ENCODE measurements at places on chromosomes 7 and 10. TPM values are rescaled to one million over a fixed set of nuclear protein-coding genes. Genes with fewer than 3 reads are reported as not detected.

Gene MOSPD3
- 1.8 TPM for total RNA-seq

- DNase-seq = no peak
Observed at GRCh38 chr10:17235136-17235535, 7.1 kb downstream of the VIM start.

DNA sequence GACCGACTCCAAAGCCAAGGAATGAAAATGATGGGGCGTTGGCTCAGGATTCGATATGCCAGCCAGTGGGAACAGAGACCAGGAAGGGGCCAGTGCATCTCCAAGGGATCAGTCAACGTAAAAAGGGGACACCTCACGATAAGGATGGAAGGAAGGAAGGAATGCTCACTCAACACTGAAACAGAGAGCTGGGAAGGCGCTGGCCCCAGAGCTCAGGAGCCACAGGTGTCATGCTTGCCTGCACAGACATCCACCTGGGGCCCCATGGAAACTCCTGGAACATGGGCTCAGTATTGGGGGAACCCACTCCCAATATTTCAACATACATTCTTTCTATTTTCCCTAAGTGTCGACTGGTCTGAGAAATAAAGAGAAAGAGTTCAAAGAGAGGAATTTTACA is 5.3 kb downstream of the MMRN2 start:
- DNase-seq = no peak

- no peak for DNase-seq
Observed at GRCh38 chr10:76454506-76455140, 1023.2 kb downstream of the LRMDA start.

GRCh38 chr10:75388082-75388481 is 13.5 kb downstream of the ZNF503 start:
- no peak for DNase-seq

- no peak for DNase-seq
Observed at GRCh38 chr10:94428766-94429707, 26.7 kb downstream of the TBC1D12 start.

GRCh38 chr7:5334671-5335070 is 51.9 kb downstream of the SLC29A4 start:
- DNase-seq = no peak

DNA sequence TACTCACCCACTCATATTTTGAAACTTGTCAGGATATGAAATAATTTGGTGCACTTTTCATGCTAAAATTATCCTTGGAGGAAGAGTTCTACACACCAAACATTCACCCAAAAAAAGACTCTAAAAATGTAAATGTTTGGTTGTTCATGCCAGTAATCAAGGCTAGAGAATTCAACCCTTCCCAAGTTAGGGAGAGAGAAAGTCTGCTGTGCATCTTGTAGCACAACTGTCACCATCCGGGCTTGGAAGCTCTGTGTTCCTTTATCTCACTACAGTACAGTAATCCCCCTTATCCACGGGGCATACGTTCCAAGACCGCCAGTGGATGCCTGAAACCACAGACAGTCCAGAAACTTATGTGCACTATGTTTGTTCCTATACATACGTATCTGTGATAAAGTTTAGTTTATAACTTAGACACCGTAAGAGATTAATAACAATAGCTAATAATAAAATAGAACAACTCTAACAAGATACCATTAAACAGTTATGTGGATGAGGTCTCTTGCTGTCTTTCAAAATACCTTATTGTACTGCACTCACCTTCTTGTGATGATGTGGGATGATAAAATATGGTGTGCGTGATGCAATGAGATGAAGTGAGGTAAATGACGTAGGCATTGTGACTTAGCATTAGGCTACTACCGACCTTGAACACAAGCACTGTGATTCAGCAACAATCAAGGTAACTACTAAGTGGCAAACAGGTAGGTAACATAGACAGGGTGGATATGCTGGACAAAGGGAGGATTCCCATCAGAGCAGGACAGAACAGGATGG is 24.6 kb upstream of the HECTD2 start:
- DNase-seq = no peak

DNA sequence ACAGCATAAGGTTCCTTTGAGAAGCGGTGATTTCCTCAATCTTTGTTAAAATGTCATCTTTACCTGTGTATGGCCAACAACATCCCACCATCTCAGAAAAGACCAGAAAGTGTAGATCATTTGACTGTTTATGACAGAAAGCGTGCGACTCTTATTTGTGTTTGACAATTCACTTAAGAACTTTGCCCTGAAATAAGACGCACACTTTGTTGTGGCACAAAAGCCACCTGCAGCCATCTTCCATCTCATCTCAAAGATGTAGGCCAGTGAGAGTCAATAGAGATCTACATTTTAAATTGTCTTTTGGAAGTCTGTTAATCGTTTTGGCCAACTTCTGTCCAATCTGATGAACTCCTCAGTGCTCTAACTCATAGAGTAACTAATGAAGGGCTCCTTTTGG is 114.0 kb downstream of the CALN1 start:
- no peak for DNase-seq

GRCh38 chr7:25789701-25790640 is 362.0 kb upstream of the NFE2L3 start:
- no peak for DNase-seq

GRCh38 chr7:45918556-45918955 is 2.5 kb downstream of the IGFBP3 start:
- no peak for DNase-seq

Gene SORCS1
- not detected for total RNA-seq

Gene ANXA7
- total RNA-seq = 62.7 TPM

GRCh38 chr10:74208997-74209396 is 58.0 kb downstream of the ADK start:
- no peak for DNase-seq

GRCh38 chr10:72740528-72740927 is 48.6 kb downstream of the MCU start:
- peak; percentile 55 for DNase-seq
